ENCODE measurements at places on chromosomes 6 and 20.

- no peak for DNase-seq
Measured at GRCh38 chr6:15346315-15346714, 100.4 kb downstream of the JARID2 start.

GRCh38 chr6:129031051-129031599 lies 148.2 kb downstream of the LAMA2 start:
- DNase-seq: peak; percentile 56

- no peak for DNase-seq
Measured at GRCh38 chr6:57089265-57089664, 723 bp upstream of the ZNF451 start.

DNA sequence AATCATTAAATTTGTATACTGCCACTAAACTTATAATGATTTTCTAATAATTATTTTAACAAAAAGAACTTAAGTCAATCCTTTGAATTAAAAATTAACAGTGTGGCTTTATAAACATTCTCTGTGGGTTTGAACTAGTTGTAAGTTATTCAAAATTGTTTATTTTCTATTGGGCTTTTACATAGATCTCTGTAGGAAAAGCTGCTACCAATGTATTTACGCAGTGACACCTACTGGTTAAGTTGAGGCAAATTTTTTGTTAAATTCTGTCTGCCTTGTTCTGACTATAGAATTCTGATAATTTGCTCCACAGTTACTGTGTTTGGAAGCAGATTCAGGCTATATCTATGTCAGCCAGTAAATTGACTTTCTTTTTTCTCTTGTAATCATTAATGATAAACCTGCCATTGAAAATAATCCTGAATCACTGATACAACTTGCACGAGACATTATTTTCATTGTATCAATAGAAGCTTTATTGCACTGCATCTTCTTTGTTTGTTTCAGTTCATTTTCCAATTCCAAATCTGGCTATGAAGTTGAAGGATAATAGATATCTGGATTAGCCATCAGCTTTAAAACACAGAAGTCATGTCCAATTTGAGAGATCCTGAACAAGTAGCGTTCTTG lies 66.0 kb upstream of the UTRN start:
- peak; percentile 48 for DNase-seq

- DNase-seq: no peak
Measured at GRCh38 chr20:15487682-15488081, 1085.6 kb downstream of the KIF16B start.

DNA sequence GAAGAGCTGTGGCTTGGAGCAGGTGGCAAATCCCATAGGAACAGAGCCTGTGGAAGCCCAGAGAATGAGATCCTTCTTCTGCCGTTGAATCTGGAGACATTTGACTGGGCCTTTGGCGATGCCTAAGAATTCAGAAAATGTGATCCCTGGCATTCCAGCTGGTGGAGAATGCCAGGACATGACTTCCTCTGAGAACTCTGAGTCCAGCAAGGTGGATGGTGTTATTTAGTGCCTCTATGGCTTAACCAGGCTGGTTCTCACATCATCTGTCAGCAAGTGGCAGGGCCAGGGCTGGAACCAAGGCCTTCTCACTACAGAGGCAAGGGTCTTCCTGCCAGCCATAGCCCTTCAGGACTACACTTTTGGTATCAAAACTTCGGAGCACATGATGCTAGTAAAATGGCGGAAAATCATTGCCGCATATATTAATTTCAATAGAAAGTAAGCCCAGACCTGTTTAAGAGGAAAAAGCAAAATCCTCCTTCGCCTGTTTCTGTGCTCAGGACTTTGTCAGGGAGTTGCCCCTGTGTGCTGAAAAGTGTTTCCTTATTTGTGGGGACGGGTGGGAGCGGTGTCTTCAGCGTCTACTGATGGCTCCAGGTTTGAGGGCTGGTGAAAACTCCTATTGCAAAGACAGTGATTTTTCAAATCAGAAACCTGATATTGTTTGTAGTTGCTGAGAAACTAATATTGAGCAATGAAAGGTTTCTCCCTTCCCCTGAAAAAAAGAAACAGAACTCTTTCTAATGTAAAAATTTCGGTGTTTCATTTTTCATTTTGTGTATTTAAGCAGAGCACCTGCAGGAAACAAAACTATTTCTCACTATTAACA lies 23.9 kb downstream of the DUSP22 start:
- peak; percentile 36 for DNase-seq

DNA sequence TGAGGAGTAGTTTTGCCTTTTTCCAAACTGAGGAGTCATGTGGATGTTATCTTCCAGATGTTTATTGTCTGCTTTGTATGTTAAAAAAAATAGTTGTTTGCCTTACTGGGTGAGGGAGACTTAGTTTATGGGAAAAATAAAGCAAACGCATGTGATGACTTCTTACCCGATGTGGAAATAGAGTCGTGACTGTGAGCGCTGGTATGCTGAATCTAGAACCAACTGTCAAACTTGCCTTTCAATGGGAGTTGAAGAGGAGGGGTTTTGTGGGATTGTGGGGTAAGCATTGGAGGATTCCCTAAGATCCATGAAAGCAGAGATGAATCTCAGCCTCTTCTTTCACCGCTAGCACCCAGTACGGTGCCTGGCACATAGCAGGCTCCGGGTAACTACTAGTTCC lies 5.3 kb downstream of the DCBLD1 start:
- no peak for DNase-seq

GRCh38 chr20:20744170-20744725 lies 31.8 kb upstream of the RALGAPA2 start:
- no peak for DNase-seq

DNA sequence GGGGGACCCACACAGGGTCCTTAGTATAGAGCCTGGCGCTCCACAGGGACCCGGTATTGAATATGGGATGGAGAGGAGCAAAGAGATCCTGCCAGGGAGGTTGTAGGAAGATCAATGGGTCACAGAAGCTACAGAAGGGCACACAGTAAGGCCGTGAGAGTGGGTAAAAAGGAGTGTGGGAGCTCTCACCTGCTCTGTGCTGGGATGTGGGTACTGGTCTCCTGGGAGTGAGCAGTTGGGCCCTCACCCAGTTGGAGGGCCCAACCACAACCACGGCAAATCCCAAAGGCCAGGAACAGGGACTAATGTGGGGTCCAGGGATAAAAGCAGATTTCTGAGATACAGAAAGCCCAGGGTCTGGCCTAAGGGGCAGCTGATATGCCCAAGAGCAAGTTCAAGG lies 73.4 kb upstream of the RNF24 start:
- DNase-seq: no peak

DNA sequence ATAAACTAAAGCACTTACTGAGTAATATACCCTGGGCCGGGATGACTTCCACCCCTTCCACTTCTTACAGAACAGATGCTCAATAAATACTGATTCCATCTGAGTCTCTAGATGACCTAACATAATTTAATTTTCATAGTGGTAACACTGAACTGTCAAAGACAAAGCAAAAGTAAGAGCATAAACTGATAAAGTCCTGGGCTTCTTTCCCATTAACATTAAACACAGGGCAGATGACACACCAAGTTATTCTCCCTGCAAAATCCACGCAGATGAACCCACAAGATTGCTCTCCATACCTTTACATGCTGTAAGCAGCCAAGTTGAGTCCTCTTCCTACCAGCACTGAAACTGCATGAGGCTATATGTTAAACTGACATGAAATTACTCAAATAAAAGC lies 27.1 kb downstream of the AGPAT4 start:
- DNase-seq: no peak

- no peak for DNase-seq
Measured at GRCh38 chr20:63525971-63526370, 5.4 kb downstream of the PPDPF start.

GRCh38 chr20:62142252-62143080 lies 728 bp downstream of the PSMA7 start:
- DNase-seq: no peak

DNA sequence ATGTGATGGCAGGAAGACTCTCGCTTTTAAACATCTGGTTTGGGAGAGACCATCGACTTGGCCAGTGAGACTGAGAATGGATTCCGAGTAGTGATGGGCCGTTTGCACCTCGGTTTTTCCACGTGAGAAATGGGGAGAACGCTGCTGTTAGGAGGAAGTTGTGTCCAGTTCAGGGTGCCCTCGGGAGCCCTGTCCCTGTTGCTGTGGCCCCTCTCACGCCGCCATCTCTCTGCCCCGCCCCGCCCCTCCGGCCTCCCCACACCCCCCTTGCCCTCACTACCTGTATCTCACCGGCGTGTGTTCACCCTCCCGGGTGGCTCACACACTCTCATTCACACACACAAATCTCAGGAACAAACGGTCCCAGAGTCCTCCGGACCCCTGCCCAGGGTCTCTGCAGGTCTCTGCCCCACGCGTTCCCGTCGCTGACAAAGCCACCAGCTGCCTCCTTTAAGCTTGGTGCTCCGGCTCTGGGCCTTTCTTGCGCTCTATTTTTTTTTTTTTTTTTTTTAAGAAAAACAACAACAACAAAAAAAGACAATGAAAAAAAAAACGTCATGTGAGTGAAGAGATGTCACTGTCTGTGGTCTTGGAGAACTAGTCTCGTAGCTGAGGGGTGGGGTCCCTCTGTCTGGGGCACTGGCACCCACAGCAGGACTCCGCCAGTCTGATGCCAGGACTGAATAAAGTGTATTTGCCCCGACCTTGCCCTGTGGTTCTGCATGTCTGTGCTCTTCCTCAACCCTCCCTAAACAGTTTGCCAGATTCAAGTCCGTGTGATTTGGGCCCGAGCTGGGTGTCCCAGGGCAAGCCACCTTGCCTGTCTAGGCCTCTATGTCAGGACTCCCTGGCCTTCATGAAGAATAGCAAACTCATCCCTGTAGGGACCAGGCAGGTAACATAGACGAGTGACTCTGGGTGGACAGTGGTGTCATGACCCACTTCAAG lies 2.9 kb downstream of the SOX12 start:
- no peak for DNase-seq

DNA sequence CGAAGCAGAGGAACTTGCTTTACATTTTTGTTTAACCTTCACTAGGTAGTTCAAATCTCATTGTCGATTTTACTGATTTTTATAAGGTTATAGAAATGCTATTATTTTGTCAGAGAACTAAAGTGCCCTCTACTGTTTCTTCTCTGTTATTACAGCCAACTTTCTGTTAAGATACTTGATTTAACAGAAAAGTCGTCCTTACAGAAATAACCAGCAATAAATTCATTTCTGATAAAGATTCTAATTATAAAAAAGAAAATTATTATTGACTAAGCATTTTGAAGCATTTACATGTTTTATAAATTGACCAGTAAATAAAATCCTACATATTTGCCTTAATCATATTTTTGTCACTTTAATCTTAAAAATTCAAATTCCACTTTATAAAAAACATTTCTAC lies 60.8 kb downstream of the OGFRL1 start:
- DNase-seq: peak; percentile 48

- peak; percentile 71 for DNase-seq
Measured at GRCh38 chr6:13908955-13909381, 15.8 kb upstream of the RNF182 start.

- DNase-seq: no peak
Measured at GRCh38 chr6:81718126-81718525, 34.4 kb downstream of the TENT5A start.

DNA sequence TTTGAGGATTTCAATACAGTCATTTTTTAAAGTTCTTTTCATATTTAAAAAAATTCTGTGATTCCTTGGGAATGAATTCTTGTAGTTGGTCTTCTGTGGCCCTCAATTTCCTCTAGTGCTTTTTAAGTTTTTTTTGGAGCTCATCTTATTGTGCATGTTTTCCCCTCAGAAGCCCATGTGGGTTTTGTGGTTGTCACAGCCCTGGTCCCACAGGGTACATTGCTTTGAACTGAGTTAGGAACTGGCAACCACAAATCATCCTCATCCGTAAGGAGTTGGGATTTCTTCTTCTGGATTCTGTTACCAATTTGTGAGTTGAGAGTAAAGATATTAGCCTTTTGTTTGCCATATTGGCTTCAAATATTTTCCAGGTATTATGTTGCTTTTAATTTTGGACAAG lies 89.9 kb downstream of the AKAP7 start:
- peak; percentile 79 for DNase-seq

DNA sequence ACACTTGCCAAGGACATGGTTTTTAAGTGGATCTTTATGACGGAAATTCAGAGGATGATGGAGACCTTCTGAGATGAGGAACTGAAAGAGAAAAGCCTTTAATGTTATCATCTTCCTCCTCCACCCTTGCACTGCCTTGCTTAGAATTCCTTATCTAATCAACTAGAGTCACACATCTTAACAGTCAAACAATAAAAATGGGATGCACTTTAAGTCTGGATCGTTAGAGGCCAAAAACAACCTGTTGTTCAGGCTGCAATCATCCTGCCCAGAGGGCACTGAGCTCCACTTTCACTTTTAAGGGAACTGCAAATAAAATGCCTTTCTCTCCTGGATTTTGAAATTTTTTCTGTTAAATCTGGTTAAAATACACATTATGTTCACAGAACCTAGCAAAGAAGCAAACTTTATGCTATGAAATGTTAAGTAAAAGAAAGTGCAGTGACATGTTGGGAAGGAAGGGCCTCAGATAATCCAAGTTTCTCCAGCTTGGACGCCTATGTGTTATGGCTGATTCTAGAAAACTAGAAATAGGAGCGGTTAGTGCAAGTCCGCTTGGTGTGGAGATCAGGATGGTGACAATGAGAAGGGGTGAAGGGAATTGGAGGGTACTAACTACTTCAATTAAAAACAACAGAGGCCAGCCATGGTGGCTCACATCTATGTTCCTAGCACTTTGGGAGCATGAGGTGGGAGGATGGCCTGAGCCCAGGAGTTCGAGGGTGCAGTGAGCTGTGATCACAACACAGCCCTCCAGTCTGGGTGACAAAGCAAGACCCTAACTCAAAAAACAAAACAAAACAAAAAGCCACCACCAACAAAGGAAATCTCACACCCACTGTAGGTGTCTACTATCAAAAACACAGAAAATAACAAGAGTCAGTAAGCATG lies 66.4 kb upstream of the KIF13A start:
- no peak for DNase-seq

- DNase-seq: no peak
Measured at GRCh38 chr6:105926318-105926717, 159.8 kb upstream of the PRDM1 start.

DNA sequence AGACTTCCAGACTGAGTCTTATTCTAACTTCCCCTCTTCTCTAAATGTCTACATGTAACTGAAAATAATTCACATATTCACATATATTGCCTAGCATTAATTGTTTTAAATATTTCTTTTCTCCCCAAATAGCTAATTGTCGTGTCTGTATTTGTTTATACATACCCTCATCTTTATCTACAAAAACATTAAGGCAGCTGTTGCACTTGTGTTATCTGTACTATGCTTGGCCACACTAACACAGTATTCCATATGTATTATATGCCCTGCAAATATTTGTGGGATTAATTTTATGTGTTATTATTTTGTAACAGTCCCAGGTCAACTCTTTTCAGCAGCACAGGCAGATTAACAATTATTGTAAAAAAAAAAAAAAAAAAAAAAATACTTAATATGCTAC lies 11.7 kb downstream of the HDAC2 start:
- no peak for DNase-seq

- DNase-seq: no peak
Measured at GRCh38 chr6:33549196-33549595, 30.9 kb downstream of the BAK1 start.

- DNase-seq: peak; percentile 26
Measured at GRCh38 chr20:64226686-64227580, 28.6 kb upstream of the PCMTD2 start.

- no peak for DNase-seq
Measured at GRCh38 chr6:129786548-129786947, 74.6 kb downstream of the TMEM244 start.

- DNase-seq: no peak
Measured at GRCh38 chr6:65110031-65110430, 597.0 kb downstream of the EYS start.

Data from myocyte (in vitro differentiated cells).